ENCODE measurements at places on chromosomes 6 and 20.

GRCh38 chr6:139152892-139153271, 18.0 kb downstream of the HECA start:
- DNase-seq, result no peak

DNA sequence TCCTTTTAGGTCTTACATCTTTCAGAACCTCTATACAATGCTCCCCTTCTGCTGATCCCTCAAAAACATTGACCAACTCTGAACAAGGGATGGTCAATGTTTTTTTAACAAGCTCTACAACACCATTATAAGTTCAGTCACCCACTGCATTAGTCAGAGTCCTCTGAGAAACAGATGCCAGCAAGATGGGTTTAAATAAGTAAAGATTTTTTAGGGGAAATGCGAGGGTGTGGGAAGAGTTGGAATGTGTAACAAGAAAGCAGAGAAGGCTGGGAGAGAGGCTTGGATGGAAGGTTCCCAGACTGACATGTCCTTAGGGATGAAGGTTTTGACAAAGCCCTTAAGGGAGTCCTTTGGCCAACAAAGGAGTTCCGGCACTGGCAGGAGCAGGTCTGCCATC, 478.3 kb downstream of the FRK start:
- no peak for DNase-seq

- DNase-seq, result no peak
Measured at GRCh38 chr6:63805808-63806572, 170.4 kb downstream of the PHF3 start.

- no peak for DNase-seq
Measured at GRCh38 chr6:148074738-148075137, 267.9 kb upstream of the SASH1 start.

DNA sequence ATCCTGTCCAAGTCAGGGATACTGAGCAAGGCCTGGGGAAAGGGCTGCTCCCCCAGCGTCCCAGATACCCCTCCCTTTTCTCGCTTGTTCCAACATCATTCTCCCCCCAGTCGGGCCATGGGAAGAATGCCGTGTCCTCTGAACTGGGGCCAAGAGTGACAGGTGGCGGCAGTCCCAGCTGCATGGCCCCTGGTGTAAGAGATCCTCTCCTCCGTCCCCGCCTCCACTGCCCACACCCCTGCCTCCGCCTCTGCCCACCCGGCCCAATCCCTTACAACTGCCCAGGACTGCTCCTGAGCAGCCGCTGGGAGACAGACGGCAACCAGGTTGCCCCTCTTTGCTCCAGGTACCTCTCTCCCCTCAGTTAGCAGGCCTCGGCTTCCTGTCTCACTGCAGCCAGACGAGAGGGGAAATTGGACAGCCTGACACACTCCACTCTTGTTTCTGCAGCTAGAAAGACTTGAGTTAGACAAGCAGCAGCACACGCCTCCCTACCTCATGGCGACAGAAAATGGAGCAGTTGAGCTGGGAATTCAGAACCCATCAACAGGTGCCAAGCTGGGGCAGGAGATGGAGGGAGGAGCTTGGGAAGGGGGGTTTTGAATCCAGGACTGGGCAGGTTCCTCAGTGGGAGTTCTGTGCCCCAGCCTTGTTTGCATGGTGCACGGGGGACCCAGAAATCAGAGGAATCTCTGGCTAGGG, at the start of gene MYLK2:
TSS of gene MYLK2 (plus strand) at position 274 of the 702 bp plus-strand sequence. CDS start at position 499, 225 bp downstream.
- DNase-seq, result no peak

GRCh38 chr6:137696765-137697164, 170.3 kb upstream of the TNFAIP3 start:
- no peak for DNase-seq

- DNase-seq, result no peak
Measured at GRCh38 chr6:43318011-43318410, 9.4 kb upstream of the CRIP3 start.

DNA sequence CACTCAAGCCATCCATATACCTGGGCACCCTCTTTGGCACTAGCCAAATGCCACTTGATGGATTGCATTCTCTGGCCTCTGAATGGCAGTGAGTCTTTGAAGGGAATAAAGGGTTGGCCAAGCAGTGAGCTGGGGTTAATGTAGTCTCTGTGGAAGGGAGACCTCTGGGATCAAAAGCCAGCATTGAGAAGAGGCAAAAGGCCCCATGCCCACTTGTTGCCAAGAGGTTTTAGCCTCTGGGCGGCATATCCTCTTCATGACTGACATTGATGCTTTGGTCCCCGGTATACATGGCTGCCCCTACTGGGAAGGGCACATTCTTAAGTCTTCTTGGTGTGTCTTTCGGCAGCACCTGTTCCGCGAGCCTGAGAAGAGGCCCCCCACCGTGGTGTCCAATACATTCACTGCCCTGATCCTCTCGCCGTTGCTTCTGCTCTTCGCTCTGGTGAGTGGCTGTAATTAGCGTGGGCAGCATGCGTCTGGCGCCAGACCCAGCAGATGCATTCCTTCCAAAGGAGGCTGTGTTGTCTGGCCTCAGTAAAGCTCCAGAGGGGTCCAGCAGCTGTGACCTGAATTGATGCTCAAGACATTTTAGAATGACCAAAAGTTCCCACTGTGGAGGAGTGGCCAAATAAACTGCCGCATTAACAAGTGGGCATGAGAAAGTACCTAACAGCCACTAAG, 29.5 kb downstream of the GHRH start:
- DNase-seq, result no peak

DNA sequence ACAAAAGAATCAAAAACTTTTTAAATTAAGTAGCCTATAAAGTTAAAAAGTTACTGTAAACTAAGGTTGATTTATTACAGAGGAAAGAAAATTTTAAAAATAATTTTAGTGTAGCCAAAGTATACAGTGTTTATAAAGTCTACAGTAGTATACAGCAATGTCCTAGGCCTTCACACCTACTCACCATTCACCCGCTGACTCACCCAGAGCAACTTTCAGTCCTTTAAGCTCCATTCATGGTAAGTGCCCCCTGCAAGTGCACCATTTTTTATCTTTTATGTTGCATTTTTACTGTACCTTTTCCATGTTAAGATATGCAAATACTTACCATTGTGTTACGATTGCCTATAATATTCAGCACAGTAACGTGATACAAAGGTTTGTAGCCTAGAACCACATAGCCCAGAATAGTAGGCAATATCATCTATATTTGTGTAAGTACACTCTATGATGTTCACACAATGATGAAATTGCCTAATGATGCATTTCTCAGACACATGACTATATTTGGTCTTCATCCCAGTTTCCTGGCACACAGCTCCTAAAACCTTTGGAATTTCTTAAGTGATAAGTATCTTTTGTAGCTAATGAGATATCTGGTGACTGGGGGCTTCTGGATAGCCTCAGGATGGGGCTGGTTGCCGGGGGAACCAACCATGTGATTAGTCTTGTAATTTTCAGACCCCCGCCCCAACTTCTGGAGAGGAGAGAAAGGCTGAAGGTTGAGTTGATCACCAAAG, 111.0 kb downstream of the MRPL14 start:
- DNase-seq, result no peak

- no peak for DNase-seq
Measured at GRCh38 chr6:165218829-165219228, 90.6 kb downstream of the C6orf118 start.

DNA sequence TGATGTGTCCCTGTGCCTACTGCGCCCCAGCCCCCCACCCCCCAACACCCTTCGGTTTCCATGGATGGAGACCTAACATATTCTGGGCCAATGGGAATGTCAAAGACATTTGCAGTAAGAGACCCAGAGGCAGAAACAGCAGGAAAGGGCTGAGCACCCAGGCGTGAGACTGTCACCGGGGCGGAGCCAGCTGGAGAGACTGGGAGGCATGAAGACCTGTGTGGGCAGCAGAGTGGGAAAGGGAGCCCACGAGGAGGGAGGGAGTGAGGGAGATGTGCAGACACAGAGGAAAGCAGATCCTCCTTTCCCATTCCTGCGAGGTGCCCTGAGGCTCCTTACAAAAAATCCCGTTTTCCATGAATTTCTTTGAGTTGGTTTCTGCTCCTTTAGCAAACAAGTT, 150.2 kb downstream of the FOXC1 start:
- DNase-seq, result no peak

- no peak for DNase-seq
Measured at GRCh38 chr6:68653706-68654089, 18.6 kb downstream of the ADGRB3 start.

DNA sequence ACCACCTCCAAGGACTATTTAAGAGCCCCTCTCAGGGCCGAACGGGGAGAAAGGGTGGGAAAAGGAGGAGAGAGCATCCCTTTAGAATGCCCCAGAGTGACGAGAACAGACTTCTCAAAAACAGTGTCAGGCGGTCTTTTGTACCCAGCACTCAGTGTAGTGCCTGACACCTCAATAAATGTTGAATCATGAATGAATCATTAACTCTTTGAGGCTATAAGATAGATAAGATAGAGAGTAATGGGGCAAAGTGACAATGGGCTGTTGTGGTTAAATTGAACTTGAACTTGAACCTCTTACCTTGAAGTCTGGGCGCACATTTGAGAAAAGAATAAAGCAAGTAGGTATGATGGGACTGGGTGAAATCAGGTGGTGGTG, 7.4 kb downstream of the TCF21 start:
- DNase-seq, result no peak

- no peak for DNase-seq
Measured at GRCh38 chr6:37187321-37188022, 17.5 kb downstream of the PIM1 start.

- DNase-seq, result no peak
Measured at GRCh38 chr20:32966382-32966781, 37.9 kb downstream of the SUN5 start.

- no peak for DNase-seq
Measured at GRCh38 chr6:144286503-144287393, 1.6 kb downstream of the UTRN start.

DNA sequence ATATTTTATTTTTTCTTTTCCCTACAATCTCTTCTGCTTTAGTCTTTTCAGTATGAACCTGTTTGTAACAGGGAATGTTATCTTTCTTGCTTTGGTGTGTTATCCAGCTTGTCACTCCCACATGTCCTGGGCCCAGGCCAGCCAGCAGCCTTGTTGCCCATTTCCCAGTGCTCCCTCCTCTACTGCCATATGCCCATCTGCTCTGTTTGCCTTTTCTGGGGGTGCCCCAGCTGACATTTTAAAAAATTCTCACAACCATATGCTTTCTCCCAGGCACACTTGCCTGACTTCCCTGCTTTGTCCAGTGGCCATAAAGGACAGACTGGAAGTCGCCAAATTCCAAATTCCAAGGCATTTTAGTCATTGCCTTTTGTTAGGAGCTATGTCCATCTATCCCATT, 23.6 kb upstream of the LMBRD1 start:
- no peak for DNase-seq

DNA sequence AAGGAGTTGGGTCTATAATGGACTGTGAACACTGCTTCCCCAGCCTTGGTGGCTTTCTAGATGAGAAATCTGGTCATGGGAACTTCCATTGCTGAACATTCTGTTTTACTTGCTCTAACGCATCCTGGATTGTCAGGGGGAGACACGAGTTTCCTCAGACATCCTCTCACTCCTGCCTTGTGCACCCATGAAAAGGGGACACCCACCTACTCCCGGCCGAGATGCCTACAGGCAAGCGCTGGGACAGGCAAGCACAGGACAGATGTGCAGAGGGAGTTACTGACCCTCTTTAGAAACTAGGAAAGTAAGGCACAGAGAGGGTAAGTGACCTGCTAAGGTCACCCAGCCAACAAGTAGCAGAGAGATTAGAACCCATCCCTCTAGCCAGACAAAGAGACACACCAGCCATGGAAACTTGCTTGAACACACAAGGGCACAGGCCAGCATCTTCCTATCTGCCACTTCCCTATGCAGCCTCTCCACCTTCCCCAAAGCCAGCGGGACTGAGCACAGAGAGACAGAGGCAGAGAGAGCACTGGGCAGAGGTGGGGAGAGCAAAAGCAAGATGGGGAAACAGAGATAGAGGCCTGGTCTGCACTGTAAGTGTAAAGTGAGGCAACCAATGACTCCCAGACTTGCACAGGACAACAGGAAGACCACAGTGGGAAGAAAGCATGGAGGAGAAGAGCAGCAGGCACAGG, 845 bp upstream of the SFTA2 start:
- no peak for DNase-seq

DNA sequence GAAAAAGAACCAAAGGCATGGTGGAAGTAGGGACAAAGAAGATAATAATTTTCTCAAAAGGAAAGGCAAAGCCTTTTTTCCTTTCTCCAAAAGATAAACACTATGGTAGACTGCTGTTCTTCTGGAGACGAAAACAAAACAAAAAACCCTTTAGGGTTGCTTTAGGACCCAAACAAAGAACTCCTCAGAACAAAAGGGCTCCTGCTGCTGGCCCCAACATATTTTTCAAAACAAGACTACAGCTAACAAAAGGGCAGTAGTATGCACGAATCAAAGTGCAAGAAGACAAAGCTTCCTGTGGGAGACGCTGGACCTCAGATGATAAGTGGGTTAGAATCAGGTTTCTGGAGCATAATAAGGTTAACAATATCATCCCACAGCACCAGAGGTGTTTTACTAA, 15.8 kb downstream of the NCOA5 start:
- no peak for DNase-seq

DNA sequence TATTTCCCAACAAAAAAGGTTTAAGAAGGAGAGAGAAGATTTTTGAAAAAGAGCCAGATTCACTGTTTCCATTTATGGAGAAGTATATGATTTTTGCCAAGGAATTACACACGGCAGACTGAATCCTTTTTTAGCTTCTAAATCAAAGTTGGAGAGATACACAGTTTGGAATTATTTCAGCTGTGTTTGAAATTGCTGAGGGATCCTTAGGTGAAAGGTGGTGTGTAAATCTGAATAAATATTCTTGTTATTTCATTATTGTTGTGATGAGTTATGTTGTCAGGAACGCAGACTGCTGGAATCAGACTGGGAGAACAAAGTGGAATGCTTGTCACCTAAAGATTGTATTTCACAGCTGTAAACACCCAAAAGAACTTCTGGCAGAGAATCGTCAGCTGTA, 168.5 kb upstream of the AKIRIN2 start:
- no peak for DNase-seq

Data from CD4-positive, alpha-beta T cell treated with Interferon alpha-2 for 1 hour (primary cell).